ENCODE measurements at places on chromosomes 2 and 18.

- no peak for DNase-seq
These were observed 407.0 kb upstream of the KCNJ3 start for GRCh38 chr2:154291511-154291910.

GRCh38 chr2:165779706-165780105, 14.3 kb downstream of the GALNT3 start:
- DNase-seq: no peak

- DNase-seq: no peak
These were observed 73.9 kb upstream of the TAF1B start for GRCh38 chr2:9769171-9770005.

DNA sequence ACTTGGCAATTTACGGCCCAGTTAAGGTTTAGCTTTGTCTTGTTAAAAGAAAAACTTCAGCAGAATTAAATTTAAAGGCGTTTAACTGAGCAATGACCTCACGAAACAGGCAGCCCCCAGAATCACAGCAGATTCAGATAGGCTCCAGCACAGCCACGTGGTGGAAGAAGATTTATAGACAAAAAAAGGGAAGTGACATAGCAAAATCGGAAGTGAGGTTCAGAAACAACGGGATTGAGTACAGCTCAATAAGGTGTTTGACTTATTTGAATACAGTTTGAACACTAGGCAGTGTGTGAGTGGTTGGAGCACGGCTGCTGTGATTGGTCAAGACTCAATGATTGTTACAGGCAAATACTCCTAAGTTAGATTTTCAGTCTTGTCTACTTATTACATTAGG, 79.8 kb downstream of the MOGAT1 start:
- no peak for DNase-seq

DNA sequence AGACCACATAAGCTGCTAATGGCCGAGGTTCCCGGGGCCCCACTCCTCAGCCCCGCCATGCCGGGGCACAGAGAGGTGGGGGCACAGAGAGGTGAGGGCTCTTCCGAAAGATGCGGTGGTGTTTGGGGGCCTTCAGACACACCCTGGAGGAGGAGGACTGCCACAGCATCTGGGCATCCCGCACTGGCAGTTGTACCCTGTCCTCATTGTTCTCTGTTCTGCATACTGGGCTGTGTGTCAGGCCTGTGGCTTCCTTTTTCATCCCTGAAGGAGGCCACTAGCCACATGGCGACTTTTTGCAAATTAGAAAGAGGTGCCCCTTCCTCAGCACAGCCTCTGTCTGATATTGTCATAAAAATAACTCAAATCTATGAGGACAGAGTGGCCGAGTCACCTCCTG, 150.1 kb downstream of the CTIF start:
- no peak for DNase-seq
